Myocyte (in vitro differentiated cells): ENCODE measurements at places on chromosomes 12 and 14.

DNA sequence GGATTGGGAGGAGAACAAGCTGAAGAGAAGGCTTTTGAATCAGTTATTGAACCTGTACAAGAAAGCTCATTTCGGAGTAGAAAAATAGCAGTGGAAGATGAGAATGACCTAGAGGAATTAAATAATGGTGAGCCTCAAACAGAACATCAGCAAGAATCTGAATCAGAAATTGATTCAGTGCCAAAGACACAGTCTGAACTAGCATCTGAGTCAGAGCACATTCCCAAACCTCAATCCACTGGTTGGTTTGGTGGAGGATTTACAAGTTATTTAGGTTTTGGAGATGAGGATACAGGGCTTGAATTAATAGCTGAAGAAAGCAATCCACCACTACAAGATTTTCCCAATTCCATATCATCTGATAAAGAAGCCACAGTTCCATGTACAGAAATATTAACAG, 13.5 kb downstream of the MIA2 start:
- peak; percentile 80 for DNase-seq

GRCh38 chr12:100163416-100164152, 20.9 kb upstream of the BLTP3B start:
- peak; percentile 80 for DNase-seq

DNA sequence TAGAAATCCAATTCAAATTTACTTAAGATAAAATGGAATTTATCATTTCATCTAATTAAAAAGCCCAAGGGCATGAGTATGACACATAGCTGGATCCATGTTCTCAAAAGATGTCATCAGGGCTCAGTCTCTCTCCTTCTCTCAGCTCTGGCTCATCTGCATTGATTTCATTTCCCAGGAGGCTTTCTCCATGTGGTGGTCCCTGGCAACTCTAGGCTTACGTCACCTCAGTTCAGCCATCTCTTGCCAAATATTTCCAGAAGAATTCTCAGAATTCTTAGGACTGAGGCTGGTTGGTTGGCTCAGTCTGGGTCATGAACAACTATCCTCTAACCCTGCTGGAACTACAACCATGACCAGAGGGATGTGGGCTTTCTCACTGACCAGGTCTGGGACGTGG, 65.3 kb downstream of the FOS start:
- no peak for DNase-seq

DNA sequence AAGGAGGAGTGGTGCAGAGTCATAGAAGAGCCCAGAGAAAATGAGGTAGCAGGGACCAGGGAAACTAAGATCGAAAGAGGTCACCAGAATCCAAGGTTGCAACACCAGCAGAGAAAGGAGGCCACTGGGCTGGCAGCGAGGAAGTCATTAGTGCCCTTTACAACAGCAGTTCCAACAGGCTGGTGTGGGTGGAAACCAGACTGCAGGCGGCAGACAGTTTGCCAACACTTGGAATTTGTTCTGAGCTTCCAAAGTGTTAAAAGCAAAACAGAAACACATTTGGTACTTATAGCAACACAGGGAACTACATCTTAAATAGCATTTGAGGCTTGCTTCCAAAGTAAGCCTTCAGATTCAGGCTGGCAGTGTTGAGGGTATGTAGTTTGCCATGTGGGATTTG, 95.2 kb upstream of the PWP1 start:
- DNase-seq: no peak

GRCh38 chr12:119544765-119545625, 48.6 kb upstream of the TMEM233 start:
- peak; percentile 76 for DNase-seq

GRCh38 chr14:95311752-95312151, 8.0 kb downstream of the CLMN start:
- no peak for DNase-seq

- DNase-seq: no peak
Measured at GRCh38 chr12:86367137-86367536, 110.9 kb upstream of the MGAT4C start.

DNA sequence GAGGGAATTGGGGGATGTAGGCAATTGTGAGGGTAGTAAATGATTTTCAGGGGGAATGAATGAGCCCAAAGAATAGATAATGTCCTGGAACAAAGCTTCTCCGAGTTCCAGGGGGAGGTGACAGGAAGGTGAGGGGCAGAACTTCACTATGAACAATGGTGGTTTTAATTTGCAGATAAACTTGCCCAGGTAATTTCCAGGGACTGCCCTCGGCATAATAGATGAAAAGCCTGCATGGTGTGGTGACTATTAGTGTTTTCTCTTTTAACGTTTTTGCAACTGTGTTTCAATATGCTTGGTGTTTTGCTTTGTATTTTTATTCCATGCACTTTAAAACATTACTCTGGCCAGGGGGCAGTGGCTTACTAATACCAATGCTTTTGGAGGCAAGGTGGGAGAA, 325.2 kb upstream of the RGS6 start:
- DNase-seq: no peak

DNA sequence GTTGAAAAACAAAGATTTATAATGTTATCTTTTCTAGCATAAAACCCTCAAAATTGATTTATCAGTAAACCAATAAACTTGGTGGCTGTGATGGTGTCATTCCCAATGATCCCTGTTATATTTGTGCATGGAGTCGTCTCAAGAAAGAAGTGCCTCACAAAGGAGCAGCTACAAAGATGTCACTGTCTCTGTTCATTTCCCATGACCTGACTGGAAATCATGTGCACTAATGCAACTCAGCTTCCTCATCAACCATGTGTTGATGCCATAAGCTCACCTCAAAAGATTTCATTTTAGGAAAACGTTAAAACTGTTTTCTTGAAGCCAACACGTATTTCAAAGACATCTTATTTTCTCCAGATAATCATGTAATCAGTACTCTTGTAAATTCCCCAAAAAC, 28.8 kb downstream of the CLEC1A start:
- no peak for DNase-seq

DNA sequence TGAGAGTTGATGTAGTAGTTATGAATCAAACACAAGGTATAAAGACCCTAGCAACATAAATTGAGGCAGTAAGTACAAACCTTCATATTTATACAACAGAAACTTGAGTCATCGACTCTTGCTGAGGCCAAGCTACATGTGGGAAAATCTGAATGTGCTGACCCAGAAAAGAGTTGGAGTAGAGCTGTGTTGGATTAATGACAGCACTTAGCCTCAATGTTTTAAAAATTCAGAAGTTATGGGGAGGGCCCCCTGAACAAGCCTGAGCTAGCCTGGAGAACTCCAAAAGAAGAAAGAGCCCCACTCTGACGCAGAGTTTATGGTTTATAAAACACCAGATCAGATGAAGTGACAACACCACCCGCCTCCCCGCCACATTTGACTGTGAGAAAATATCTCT, 100.0 kb downstream of the DUSP6 start:
- DNase-seq: no peak

- no peak for DNase-seq
Measured at GRCh38 chr12:91877456-91878235, 268.0 kb downstream of the BTG1 start.

GRCh38 chr14:56324856-56325699, 206.9 kb downstream of the PELI2 start:
- DNase-seq: no peak

- no peak for DNase-seq
Measured at GRCh38 chr14:28651148-28651547, 115.4 kb upstream of the FOXG1 start.

DNA sequence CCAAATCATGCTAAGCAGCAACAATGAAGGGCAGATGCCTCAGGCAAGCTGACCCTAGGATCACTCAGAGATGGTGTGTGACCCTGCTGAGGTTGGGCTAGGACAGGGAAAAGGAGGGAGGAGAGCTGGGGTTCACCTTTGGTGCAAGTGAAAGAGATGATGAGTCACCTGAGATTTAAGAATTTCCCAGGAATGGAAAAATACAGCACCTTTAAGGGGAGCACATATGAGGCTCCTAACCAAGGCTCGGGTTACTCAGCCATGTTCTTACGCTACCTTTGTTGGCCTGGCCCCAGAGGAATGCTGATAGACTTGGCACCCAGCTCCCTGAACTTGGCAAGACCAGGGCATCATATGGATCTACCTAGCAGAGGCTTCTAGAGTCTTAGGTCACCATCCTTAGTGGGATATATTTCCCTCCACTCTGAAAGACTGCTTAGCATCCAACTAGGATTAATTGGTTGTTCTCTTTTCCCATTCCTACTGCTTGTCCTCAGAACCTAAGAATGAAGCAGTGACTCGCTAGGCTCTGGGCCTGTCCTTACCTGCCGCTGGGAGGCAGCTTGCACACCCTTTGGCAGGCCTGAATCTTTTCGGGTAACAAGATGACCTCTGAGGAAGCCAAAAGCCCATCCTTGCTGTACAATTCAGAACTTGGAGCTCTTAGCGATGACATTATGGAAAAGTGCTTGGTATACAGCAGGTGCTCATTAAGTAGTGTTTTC, 4.0 kb upstream of the NAA25 start:
- DNase-seq: no peak

GRCh38 chr14:91261115-91261514, 16.6 kb upstream of the GPR68 start:
- DNase-seq: no peak

GRCh38 chr12:114711689-114712152, 27.7 kb upstream of the TBX3 start:
- no peak for DNase-seq

GRCh38 chr12:42490261-42490842, 99.2 kb downstream of the PRICKLE1 start:
- peak; percentile 17 for DNase-seq

DNA sequence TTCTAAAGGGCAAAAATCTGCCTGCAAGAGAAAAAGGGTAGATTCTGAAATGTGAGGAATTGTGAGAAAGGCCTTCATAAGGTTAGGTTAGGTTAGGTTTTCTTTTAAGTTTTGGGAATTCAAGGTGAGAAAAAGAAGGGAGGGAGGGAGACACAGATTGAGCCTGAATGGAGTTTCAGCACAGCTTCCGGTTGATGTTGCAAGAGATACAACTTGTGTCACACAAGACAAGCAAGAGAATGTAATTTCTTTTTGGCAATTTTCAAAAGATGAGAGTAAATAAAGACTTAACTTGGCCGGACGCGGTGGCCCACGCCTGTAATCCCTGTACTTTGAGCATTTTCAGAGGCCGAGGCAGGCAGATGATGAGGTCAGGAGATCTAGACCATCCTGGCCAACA, 63.8 kb downstream of the CPSF2 start:
- DNase-seq: no peak

- no peak for DNase-seq
Measured at GRCh38 chr12:44523828-44524227, 352.3 kb downstream of the NELL2 start.

- no peak for DNase-seq
Measured at GRCh38 chr12:61267474-61267873, 992.7 kb upstream of the USP15 start.
